ENCODE measurements at places on chromosomes 2 and 18.

GRCh38 chr2:71190656-71191569 lies 36.0 kb downstream of the PAIP2B start:
- DNase-seq, result peak; percentile 37

GRCh38 chr2:102841107-102841840 lies 79.4 kb downstream of the TMEM182 start:
- peak; percentile 65 for DNase-seq

- peak; percentile 84 for DNase-seq
These were observed 99.6 kb upstream of the MBOAT2 start for GRCh38 chr2:9102861-9103662.

GRCh38 chr2:234462218-234462992 lies 34.5 kb downstream of the ARL4C start:
- peak; percentile 86 for DNase-seq

DNA sequence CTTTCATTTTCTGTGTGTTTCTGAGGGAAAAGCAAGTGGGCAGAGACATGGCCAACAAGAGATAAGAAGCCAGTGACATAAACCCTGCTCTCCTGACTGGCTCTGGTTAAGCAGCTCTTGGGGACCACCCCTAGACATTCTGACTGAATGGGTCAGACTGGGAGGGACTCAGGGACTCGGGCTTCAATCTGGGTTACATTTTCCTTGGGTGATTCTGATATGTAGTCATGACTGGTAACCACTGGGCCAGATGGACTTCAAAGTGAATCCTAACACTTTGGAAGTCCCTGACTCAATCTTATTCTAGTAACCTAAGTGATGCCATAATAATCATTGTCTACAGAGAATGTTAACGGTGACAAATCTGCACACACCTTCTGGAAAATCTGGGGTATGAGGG lies 397.8 kb downstream of the NBAS start:
- no peak for DNase-seq

- DNase-seq, result no peak
These were observed 17.0 kb upstream of the MAP3K20 start for GRCh38 chr2:173058673-173059072.

- DNase-seq, result no peak
These were observed 102.1 kb downstream of the MEIS1 start for GRCh38 chr2:66536997-66537396.

DNA sequence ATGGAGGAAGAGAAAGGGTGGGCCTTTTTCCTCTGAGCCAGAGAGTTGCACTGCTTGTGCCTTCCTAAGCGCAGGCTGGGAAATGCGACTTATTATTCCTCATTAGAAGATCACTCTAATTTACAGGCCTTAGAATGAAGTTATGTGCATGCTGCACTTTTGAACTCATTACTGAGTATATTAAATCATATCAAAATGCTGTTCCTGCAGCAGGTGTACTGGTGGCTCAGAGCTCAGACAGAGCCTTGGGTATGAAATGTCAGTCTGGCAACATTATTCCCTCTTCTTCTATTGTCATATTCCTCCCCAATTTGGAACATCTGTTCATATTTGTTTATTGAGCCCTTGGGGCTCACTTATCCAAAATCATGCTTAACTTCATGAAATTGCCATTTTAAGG lies 85.5 kb downstream of the ADCYAP1 start:
- DNase-seq, result no peak

DNA sequence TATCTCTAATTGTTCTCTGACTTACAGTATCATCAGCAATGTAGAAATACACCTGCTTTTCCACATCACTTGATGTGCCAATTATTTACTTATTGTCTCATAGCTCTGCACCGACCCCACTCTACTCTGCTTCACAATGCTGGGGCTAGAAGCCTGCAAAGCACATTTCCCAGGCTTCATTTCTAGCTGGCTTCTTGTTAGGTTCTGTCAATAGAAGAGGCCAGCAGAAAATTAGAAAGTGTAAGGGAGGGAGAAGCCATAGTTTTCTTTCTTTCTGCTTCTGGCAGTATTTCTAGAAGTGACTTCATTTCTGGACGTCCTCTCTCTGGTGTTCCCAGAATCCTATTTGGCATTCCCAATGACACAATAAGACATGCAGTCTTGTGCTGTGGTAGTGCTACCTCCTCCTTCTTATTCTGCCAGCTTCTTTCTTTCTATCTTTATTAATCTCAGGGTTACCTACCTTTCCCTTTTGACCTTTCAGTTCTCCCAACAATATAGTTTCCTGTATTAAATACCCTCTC lies 12.5 kb upstream of the TANC1 start:
- DNase-seq, result no peak

DNA sequence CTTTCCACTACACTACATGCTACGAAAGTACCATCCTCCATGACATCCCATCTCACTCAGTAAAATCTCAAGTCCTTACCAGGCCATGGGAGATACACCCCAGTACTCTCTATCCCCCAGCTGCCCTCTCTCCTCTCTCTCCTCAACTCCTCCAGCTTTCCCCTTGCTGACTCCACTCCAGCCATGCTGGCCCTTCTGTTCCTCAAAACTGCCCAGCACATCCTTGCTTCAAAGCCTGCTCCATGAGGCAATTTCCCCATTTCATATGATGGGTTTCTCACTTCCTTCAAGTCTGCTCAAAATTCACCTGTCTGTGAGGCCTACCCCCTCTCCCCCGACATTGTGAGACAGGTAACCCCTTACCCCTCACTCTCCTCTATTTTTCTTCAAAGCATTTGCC lies 8.6 kb downstream of the CHN1 start:
- no peak for DNase-seq

DNA sequence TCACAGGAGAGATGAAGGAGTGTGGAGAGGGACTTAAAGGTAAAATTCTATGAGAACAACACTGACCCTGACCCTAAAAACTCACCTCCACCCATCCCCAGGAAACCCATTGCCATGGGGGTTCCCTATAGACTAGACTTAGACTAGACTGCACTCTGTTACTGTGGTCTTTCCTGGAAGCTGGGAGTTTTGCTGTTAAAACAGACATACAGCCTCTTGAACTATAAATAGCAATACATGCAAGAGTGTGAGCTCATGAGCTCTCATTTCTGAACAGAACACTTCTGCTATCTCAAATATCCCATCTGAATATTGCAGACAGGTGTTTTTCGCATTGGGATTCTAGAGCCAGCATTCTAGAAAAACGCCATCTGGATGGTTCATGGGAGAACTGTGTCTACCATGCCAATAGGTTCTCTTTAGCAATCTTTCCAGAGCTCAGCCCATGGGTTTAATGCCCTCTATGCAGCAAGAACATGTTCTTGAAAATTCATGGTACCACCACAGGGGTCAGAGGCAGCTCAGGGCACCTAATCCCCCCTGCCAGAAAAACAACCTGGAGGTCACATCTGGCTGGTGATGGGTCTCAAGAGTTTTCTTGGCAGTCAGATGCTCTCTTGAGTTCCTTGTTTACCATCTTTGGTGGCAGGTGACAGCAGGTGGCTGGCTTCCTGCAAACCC lies 51.9 kb downstream of the SLC14A2 start:
- DNase-seq, result no peak

DNA sequence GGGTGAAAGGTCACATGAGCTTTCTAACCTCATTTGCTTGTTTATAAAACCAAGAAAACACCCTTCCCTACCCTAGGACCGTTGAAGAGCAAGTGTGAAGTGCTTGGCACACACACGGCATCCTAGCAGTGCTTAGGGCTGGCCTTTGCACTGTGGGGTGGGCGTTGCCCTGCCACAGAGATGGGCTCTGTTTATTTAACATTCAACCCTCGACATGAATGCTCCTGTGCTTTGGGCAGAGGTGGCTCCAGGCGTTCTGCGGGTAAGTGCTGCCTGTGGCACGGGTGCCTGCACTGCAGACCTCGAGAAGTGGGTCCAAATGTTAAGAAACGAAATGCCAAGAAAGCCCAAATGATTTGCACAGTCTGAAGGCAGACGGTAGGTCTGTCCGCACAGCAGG lies 170.1 kb downstream of the FHOD3 start:
- DNase-seq, result no peak

DNA sequence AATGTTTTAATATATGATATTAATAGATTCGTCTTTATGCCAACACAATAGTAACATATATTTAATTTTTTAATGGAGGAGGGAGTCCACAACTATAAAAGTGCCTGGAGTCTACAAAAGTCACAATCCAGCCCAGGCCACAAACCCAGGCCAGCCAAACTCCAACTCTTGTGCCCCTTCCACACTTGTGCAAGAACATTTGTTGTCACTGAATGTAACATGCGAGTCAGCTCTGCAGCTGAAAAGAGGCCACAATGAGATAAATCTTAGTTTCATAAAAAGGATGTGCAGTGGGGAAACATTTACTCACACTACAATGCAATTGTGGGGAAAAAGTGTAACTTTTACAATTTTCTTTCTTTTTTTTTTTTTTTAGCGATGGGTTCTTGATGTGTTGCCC lies 110.8 kb downstream of the MCFD2 start:
- no peak for DNase-seq

DNA sequence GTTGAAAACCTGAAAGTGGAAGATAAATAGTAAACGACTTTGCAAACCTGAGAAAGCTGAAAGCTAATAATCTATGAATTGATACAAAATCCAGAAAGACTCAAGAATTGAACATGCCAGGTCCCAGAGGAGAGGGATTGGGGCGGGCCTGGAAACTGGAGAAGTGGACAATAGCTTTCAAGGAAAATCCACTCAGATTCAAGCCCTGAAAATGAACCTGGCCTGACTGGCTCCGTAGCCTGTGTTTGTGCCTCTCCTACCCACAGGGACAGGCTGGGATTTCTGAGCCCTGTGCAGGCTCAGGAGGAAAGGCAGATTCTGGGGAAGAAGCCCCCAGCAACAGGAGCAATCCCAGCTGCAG lies 274.8 kb upstream of the HS6ST1 start:
- no peak for DNase-seq

DNA sequence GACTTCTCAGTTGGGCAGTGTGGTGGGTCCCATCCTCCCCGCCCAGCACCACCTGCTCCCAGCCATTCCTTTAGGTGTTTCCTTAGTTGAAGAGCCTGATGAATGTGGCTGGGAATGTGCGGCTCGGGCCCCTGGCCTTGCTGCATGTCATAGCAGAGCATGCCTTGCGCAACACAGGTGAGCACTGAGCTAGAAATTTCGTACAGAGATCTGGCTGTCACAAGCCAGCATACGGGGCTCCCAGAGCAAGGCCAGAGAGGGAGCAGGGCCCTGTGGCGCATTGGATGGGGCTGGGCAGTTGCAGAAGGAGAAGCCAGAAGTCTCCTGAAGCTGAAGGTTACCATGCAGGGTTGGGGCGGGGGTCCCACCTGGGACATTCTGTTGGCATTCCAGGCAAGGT lies 129.7 kb downstream of the WDSUB1 start:
- peak; percentile 17 for DNase-seq

DNA sequence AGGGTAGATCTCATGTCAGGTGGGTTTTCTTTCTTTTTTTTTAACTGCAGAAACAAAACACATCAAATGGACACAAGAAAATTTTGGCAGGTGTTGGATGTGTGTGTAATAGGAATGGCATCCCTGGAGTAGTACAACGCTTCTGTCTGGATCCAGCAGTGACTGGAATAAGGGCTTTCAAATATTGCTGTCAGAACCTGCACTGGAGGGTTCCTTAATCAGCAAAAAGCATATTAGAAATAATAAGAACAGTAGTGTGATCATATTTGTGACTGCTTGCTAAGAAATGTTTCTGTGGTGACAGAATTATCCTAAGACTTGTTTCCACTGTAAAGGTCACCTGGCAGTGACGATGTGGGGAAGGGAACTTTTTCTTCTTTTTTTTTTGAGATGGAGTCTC lies 30.8 kb downstream of the CREG2 start:
- DNase-seq, result no peak

DNA sequence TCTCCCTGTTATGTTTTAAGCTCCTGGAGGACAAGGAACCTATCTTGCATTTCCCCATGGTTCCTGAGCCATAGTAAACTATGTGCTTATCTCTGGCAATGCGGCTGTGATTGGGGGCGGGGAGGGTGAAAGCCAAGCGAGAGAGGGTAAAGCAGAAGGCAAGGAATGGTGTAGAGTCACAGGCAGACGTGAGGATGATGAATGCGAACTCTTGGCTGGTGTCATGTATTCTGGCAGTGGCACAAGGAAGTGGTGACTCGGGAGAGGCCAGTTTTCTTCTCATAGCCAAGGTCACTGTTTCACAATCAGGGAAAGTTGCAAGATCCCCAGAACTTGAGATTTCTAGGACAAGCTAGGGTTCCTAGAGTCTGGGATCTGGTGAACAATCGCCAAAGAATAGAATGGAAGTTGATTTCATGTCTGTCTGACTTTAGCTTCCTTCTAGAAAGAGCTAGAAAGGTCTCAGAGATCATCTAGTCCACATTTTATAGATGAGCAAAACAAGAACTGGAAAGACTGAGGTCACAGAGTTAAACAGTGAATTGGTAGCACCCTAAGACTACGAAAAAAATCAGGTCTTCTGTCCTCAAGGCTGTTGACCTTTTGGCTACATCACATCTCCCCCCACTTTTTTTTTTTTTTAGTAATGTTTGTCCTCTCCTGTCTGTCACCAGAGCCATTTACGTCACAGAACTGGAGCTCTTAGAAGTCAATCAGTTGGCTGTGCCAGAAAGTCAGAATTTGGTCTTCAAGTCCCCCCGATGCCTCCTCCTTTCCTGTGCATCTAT lies 137.0 kb downstream of the BCL11A start:
- DNase-seq, result no peak

- DNase-seq, result no peak
These were observed 8.8 kb upstream of the PRLH start for GRCh38 chr2:237557633-237558015.

DNA sequence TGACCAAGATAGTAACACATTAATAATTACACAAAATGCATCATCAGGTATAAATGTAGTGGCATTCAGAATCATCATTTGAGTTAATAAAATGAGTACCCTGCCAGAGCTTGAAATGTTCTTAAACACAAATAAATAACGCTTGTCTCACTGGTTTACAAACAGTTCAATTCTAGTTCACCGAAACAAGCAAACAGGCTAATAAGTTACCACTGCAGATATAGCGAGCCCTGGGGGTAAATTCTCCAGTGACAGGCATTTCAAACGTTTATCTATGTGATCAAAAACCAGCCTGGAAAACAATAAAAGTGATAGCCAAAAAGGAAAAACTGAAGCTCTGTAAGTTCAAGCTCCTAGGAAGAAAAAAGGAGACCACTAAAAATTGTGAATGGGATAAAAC lies 152.6 kb downstream of the THADA start:
- peak; percentile 63 for DNase-seq

GRCh38 chr18:58654896-58655614 lies 16.2 kb upstream of the MALT1 start:
- DNase-seq, result no peak

GRCh38 chr2:189522435-189523151 lies 58.0 kb downstream of the SLC40A1 start:
- peak; percentile 38 for DNase-seq

DNA sequence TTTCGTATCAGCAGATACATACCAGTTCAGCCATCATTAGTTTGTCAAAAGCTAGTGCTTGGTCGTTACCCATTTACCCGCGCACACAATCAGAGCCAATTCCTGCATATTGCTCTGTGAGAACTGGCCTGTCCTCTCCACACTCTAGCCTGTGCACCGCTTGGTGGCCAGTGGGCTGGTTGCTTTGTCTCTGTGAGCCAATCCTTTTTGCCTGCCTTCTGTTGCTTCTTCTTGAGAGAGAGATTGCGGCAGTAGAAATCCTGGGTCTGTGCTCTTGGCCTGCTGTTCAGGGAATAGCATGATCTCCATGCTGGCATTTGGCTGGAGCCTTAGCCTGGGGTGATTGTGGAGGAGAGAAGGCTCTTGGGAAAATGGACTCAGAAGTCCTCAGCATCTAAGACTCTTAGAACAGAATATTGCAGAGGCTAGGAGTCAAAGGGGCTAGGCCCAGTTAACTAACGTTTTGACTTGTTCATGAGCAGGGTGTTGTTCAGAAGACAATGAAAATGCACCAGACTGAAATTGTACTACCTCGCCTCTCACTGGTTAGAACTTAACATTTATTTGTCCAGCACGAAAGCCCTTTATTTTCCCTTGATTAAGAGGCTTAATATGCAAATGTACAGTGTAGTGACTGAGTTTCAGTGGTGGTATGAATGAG lies 37.1 kb downstream of the MAP4K4 start:
- no peak for DNase-seq
